ENCODE measurements at places on chromosomes 12 and 14. TPM values are rescaled to one million over a fixed set of nuclear protein-coding genes. Genes with fewer than 3 reads are reported as not detected.

The LUM gene
- 209 TPM for total RNA-seq

The ZFC3H1 gene
- total RNA-seq, result 15.4 TPM

The KLHL28 gene
- total RNA-seq, result 12.8 TPM

The GNB3 gene
- 2.5 TPM for total RNA-seq

The KRT72 gene
- total RNA-seq, result not detected

The NR4A1 gene
- 22.0 TPM for total RNA-seq

The TRHDE gene
- total RNA-seq, result not detected

All from cardiac atrium fibroblast (primary cell).